ENCODE measurements at places on chromosomes 11 and 22.

DNA sequence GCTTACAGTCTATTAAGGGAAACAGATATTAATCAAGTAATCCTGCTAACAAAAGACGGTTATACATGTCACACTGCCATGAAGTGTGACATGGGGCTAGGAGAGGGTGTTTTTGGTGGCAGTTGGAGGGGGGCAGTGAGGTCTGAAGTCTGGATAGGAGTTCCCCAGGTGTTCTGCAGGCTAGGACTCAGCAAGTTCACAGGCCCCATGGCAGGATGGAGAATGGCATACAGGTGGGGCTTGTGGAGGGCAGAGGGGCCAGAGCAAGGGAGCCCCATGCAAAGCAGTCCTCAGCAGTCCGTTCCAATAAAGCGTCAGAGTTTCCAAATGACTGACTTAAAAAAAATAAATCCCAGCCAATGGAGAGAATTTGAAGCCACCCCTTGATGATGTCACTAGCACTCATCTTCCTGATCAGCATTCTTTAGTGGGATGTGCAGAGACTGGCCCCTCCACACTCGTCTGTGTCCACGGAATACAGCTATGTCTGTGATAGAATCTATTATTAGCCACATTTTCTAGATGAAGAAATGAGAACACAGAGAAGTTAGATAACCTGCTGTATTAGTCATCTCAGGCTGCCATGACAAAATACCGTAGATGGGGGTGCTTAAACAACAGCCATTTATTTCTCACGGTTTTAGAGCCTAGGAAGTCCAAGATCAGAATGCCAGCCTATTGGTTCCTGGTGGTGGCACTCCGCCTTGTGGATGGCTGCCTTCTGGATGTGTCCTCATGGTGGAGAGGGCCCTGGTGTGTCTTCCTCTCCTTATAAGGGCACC, 32.6 kb downstream of the PRDM11 start:
- no peak for DNase-seq

DNA sequence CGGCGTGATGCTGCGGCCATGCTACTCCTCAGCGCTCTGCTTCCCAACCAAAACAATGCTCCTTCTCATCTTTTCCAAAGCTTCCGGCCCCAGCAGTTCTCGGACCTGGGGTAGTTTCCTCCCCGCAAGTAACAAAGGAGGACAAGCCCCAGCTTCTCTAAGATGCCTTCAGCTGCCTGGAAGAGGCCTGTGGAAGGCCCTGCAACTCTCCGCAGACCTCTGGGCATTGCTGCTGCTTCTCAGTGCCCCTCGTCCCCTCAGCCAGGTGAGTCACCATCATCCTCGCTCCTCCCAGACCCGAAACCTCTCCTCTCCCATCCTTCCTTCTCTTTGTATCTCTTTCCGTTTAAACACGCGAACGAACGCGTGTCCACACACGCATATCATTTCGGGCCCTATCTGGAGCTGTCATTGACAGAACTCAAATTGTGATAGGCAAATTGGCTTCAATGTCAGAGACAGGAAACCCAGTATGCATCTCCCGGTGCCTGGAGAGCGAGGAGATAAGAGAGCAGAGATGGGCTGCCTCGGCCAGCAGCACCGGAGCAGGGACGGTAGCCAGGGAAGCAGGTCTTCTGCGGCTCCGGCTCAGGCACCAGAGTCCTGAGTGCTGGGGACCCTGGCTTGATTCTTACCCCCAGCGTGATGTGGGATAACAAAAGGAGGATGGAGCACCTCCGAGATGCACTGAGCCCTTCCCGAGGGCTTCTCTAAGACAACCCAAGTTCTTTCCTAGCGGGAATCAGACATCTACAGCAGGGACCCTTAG, 22.0 kb upstream of the JAM3 start:
- no peak for DNase-seq

- no peak for DNase-seq
These were observed 6.8 kb downstream of the RNF214 start for GRCh38 chr11:117239295-117239694.

- no peak for DNase-seq
These were observed 8.8 kb downstream of the RBM14 start for GRCh38 chr11:66625041-66625751.

GRCh38 chr11:117979481-117980211, 6.5 kb upstream of the IL10RA start:
- no peak for DNase-seq

DNA sequence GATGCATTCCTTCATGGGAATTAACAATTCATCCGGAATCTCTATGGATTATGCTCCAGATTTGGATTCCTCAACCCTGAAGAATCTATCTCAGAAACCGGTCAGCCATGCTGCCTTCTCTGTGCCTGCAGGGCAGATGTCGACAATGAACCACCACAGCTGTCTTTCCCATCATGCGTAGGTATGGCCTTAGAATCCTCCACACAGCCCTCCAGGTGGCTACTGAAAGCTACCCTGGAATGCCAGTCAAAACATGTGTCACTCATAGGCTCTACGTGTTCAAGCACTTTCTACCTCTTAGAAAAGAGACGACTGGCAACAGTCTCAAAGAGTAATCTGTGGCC, 19.4 kb downstream of the MAML2 start:
- no peak for DNase-seq

DNA sequence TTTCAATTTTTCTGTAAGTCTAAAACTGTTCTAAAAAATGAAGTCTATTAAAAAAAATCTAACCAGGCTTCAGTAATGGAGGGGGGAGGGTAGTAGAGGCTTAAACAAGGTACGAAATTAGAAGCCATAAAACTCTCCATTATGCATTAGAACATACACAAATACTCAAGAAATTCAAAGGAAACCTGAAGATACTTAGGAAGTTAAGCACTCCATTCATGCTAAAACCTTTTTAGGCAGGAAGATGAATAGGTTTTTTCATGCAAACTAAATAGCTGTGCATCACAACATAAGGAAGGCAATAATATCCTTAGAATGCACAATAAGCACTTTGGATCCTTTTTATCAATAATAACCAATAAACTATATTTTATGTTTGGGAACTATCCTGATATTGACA, 2.4 kb downstream of the RAB6A start:
- no peak for DNase-seq

DNA sequence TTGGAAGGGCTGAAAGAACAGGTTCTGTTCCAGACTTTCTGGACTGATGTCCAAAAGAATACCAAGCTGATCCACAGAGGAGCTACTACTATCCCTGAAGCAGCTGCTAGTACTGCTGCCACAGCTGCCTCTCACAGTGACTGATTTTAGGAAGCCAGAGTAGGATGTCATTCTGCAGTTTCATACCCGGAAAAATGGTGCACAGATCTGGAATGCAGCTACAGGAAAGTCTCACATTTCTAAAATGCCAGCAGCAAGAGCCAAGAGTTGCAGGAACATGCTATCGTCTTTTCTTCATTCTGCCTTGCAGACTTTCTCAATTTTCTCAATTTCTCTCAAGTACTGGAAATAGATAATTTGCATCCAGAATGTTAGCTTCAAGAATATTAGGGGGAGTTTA, 19.4 kb upstream of the CCDC179 start:
- DNase-seq: no peak

DNA sequence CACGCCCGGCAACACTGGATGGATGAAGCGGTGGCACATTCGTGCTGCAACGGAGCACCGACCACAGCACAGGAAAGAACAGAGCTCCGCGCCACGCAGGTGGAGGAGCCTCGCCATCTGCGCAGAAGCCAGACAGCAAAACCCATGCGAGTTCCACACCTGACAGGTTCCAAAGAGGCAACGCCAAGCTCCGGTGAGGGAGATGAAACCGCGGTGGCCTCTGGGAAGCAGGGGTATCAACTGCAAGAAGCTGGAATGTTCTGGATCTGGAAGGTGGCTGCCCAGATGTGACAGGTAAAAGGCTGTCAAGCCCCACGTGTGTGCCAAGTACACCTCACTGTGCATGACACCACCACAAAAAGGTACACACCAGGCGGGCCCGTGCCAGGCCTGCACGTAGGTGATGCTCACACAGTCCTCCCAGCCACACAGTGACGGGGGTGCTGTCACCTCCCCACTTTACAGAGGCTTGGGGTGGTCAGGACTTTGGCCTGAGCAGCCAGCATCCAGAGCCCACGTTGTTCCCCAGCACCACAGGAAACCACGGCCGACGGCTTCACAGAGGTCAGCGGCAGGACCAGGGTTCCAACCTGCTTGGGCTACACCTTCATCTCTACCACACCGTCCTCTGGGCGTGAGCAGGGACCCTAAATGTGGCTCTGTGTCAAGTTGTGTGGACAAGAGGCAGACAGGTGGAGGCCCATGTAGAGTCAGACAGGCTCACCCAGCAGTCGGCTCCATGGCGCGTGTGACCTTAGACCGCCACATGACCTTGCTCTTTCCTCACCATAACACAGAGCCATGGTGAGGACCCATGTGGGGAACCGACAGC, 19.7 kb upstream of the EFCAB6 start:
- no peak for DNase-seq

DNA sequence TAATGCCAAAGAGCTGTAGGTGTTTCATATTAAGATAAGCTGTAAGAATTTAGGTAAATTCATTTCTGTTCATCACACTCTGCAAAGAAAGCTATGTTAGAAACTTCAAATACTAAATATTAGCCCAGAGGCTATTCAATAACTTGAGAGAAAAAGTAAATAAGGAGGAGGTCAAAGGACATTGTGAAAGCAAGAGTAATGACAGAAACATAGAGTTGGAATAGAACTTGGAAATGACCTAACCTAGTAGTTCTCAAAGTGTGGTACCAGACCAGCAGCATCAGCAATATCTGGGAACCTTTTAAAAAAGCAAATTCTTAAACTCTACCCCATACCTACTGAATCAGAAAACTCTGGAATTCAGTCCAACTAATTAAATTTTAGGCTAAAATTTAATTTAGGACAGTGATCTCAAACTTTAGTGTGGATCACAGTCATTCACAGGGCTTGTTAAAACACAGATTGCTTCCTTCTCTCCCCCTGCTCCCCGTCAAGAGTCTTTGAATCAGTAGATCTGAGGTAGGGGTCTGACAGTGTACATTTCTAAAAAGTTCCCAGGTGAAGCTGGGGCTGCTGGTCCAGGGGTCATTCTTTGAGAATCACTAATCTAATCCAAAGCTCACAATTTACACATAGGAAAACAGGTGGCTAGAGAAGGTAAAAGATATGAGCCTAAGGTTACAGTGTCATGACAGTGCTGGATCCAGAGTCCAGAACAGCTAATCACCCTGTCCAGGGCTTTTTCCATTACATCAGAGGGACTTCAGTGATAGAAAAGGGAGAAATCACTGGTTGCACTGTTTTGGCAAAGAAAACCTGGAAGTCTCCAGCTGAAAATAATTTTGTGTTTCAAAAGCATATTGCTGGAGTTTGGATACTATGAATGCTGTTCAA, 241.1 kb downstream of the SOX6 start:
- DNase-seq: no peak

DNA sequence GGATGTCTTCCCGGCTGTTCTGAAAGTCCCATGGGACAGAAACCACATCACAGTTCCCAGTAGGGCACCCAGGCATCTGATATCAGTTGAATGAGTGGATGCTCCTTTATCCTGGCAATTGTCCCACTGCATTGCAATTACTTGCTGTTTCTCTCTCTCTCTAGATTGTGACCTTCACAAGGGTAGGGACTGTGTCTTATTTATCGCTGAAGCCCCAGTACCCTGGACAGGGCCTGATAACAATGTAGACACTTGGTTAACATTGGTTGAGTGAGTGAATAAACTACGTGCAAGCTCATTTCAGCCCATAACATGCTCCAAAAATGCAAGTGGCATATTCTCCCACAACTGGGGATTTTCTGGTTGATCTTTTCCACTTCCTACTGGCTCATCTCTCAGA, 193.7 kb upstream of the NARS2 start:
- DNase-seq: no peak

DNA sequence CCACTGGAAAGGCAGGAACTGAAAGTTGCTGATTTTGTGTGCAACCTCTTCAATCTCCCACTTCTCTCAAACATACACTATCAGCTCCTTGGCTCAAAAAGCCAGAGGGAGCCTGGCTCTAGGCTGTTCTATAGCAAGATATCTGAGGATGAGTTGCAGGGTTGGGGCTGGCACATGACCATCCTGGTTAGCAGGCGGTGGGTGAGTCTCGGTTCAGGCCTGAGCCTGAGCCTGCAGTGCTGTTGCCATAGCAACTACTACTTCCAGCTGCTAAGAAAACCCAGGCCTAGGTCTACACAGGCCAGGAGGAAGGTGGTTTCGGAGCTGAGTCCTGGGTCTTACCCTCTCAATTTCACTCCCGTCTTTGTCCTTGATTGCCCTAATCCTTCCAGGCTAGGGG, 39.0 kb downstream of the CWC15 start:
- DNase-seq: no peak

DNA sequence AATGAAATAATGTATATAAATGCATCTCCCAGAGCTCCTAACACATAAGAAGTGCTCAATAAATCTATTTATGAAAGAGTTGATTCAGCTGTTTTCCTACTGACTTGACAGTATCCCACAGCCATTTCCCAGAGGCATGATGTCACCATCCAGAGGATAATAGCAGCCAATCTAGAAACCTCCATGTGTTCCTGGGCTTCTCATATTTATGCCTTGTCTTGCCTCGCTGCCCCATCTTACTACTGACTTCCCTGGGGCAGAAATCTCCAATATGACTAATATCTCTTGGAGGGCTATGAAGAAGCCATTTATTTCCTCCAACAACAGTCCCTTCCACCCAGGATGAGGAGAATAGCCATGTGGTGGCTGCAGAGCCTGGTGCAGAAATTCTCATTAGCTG, 115.4 kb upstream of the NAV2 start:
- DNase-seq: no peak

DNA sequence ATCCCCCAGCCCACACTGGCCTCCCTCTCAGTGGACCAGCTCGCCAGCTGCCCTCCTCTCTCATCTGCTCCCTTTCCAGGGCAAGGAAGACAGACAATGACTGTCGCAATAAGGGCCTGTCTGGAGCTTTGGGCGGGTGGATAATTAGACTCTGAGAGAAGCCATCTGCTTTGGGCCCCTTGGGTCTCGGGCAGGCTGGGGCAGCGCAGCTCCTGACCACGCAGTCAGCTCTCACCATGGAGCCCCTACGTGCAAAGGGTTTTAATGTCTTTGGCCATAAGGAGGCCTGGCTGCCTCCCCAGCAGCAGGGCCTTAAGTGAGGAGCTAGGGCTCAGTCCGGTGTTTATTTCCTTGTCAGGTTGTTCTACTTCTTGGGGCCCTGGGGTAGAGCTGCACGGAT, 153.9 kb downstream of the CHST1 start:
- DNase-seq: no peak

DNA sequence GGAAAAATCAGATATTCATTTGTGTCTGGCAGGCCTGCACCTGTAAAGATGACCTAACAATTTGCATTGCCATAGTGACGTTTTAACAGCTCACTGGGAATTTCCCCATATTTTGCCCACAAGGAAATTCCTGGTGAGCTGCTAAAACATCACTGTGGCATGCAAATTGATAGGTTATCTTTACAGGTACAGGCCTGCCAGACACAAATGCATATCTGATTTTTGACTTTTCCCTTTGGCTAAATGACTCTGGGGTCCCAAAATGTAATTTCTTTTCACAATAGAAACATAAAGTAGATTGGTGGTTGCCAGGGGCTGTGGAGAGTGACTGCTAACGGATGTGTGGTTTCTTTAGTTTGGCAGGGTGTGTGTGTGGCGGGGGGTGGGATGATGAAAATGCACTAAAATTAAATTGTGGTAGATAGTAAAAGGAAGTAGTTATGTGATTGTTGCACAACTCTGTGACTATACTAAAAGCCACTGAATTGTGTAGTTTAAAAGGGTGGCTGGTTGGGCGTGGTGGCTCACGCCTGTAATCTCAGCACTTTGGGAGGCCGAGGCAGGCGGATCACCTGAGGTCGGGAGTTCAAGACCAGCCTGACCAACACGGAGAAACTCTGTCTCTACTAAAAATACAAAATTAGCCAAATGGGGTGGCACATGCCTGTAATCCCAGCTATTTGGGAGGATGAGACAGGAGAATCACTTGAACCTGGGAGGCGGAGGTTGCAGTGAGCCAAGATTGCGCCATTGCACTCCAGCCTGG, 18.5 kb upstream of the FEZ1 start:
- no peak for DNase-seq

Data from neuronal stem cell (in vitro differentiated cells).